ENCODE measurements at places on chromosomes 4 and X.
A peak's percentile ranks its signal among the peaks of the same experiment; 100 is the strongest.

- DNase-seq = no peak
These were observed 78.1 kb downstream of the LDB2 start for GRCh38 chr4:16820329-16820728.

GRCh38 chr4:83252782-83253405 lies 31.7 kb downstream of the COQ2 start:
- DNase-seq = peak; percentile 53

- no peak for DNase-seq
These were observed 6.1 kb downstream of the LAGE3 start for GRCh38 chrX:154472685-154473632.

DNA sequence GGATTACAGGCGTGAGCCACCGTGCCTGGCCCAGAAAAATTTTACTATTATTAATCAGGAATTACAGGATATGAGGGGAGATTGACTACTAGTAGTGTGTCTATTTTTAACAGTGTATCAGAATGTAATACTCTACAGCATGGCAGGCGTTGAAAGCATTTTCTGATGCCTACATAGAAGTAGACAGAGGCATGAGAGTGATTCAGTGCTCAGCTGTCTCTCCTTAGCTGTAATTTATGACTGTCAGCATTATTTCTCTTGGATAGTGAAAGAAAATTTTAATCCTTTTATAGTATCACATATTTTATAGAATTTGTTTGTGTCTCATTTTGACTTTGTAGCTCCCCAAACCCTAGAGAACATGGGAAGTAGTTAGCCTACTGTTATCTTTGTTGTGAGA lies 20.7 kb downstream of the ARHGAP24 start:
- DNase-seq = no peak

- no peak for DNase-seq
These were observed 166.4 kb downstream of the NSUN7 start for GRCh38 chr4:40916218-40916555.

- no peak for DNase-seq
These were observed 391.0 kb downstream of the SPRY1 start for GRCh38 chr4:123787512-123788080.

- no peak for DNase-seq
These were observed 68.2 kb upstream of the TAPT1 start for GRCh38 chr4:16294455-16294854.

GRCh38 chr4:37770016-37770415 lies 56.5 kb upstream of the PGM2 start:
- DNase-seq = no peak

GRCh38 chr4:83658806-83659205 lies 122.9 kb downstream of the GPAT3 start:
- DNase-seq = no peak

DNA sequence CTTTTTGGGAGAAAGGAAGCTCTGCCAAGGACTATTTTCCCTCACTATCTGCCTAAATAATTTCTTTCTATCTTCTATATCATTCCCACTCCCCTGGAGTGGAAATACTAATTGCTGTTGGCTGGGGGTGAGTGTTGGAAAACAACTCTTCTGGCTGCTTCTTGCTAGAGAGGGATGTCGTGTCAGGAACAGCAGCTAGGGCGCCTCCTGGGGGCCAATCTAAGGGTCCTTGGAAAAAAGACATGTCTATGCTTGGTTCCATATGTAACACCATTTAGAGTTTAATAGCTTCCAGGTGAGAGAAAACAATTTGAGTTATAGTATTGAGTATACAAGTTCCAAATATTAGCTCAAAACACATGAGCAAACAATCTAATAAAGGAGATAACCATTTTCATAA lies 111.3 kb downstream of the MAGEE1 start:
- DNase-seq = no peak

DNA sequence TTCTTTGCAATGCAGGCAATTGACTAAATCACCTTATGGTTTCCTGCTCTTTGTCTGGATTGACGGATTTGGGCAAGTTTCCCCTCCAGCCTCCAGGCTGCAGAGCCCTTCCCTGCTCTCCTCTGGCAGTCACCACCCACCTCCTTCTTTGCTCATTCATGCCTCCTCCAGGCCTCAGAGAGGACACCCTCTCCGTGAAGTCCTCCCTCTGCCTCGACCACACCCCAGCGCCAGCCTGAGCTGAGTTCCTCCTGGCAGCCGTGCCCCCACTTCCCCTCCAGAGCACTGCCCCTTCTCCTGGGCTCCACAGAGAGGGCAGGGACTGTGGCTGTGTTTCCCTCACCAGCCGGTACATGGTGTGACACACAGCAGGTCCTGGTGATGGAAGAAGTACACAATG lies 53.7 kb downstream of the DCTD start:
- DNase-seq = no peak

GRCh38 chr4:180372691-180373090 lies 1870.5 kb upstream of the TENM3 start:
- no peak for DNase-seq

DNA sequence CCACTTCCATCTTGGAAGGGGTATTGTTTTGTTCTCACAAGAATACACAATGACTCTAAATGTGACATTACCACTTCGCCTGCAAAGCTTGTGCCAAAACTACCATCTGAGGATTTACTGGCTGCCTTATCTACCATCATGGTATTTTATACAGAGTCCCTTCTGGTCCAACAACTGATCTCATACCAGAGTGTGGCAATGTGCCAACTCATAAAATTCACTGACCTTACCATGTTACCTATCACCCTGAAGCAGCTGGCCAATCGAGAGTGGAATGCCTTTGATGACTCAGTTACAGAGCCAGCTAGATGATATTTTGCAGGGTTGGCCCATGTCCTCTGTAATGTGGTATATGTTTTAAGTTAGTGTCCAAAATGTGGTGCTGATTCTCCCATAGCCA lies 3.8 kb upstream of the SERPINA7 start:
- no peak for DNase-seq

- DNase-seq = no peak
These were observed 1057.8 kb downstream of the DMD start for GRCh38 chrX:32153585-32153984.

GRCh38 chr4:176791591-176792325 lies 964 bp downstream of the VEGFC start:
- no peak for DNase-seq

- DNase-seq = no peak
These were observed 60.2 kb downstream of the MAOB start for GRCh38 chrX:43822014-43822413.

GRCh38 chr4:26267087-26267486 lies 53.7 kb upstream of the RBPJ start:
- DNase-seq = no peak

GRCh38 chr4:183831683-183832082 lies 73.4 kb upstream of the STOX2 start:
- no peak for DNase-seq

- no peak for DNase-seq
These were observed 30.7 kb upstream of the RAPGEF2 start for GRCh38 chr4:159071969-159072765.

- DNase-seq = no peak
These were observed 37.4 kb upstream of the SLC10A4 start for GRCh38 chr4:48445704-48446103.

DNA sequence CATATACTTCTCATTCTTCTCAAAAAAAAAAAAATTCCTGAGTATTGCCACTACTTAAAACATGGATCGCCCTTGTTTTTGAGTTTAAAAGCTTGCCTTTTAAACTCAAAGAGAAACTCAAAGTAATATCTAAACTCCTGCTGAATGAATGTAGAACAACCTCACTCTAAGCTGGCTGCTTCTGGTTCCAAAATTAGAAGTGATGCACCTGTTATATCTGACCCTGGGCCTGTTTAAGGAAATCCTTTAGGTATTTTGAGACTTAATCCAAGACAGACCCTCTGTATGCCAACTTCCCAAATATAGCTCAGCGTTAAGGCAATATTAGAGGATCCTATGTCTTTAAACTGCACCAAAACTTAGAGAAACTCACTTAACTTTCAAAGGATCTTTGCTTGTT lies 1.8 kb upstream of the OTUD4 start:
- no peak for DNase-seq

GRCh38 chr4:129641179-129641578 lies 545.2 kb downstream of the C4orf33 start:
- peak; percentile 29 for DNase-seq

DNA sequence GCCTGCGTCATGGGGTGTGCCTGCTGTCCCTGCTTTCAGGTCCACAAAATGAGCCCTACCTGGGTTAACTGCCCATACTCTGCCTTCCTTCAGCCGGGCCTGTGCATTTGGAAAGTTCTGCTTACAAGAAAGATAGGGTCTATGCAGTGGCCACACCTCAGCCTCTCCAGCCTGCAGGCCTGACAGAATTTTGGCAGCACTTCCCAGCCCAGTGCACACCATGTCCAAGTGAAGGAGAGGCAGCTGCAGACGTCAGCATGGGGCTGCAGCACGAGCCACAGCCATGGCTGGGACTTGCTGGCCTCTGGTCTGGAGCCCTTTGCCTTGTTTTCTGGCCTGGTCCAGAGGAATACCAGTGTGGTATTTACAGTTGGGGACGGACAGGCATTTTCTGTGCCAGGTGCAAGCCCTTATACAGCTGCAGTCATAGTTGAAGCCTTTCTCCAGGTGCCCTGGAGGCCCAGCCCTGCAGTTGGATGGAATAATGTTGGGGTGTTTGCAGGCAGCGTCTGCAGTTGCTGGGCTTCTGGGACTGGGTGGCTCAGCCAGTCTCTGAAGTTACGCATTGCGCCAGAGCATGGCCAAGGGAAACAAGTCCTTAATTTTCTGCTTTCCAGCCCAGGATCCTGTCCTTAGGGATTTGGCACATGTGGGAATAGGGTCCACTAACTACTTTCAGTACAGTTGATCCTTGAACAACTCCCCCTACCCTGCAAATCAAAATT lies 26.2 kb downstream of the JADE1 start:
- DNase-seq = no peak

GRCh38 chrX:44480591-44480990 lies 62.1 kb downstream of the FUNDC1 start:
- no peak for DNase-seq

GRCh38 chr4:139229534-139230039 lies 50.4 kb downstream of the MGARP start:
- no peak for DNase-seq
